ENCODE measurements at places on chromosomes 2 and 18. TPM values are rescaled to one million over a fixed set of nuclear protein-coding genes. Genes with fewer than 3 reads are reported as not detected.

CD8B2 gene
- not detected for polyA plus RNA-seq

ANKRD62 gene
- polyA plus RNA-seq, result not detected

AQP12B gene
- polyA plus RNA-seq, result 0.03 TPM

TBR1 gene
- polyA plus RNA-seq, result not detected

SKOR2 gene
- not detected for polyA plus RNA-seq

ANKRD53 gene
- polyA plus RNA-seq, result 0.97 TPM

KCMF1 gene
- 39.4 TPM for polyA plus RNA-seq

UGT1A8 gene
- not detected for polyA plus RNA-seq

MAP3K19 gene
- polyA plus RNA-seq, result not detected

PGAP1 gene
- 1.6 TPM for polyA plus RNA-seq

Measured in heart right ventricle (tissue), 16 donors.